ENCODE measurements at places on chromosomes 3 and 15.

DNA sequence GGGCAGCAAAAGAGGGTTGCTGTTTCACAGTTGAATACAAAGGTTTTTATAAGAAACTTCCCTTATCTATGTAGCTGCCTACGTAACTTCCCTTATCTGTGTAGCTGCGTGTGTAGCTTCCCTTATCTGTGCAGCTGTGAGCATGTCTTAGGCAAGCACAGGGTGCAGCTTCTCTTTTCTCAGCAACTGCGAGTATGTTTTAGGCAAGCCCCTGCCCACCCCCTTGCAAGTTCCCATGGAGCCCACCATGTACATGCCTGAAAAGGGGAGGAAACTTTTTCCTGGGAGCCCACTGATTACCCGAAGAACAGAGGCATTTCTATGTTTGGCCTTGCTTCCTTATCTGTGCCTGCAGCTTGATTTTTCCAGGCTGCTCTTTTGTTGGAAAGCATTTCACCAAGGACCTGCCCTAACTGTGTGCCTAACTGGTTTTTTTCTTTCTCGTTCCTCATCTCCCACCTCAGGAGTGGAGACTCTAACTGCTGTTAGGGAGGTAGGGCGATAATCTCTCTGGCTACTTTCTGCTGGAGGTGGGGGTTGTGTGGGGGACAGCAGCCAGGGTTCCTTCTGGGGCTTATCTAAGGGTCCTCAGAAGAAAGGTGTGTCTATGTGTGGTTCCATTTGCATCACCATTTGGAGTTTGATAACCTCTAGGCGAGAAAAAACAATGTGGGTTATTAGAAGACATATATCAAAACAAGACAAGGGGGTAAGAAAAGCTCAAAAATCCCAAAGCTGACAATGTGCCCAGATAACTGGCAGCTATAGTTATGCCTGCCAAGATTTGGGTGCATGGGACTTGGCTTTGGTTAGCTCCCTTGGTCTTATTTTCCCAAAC lies 26.0 kb downstream of the SORD start:
- no peak for DNase-seq

DNA sequence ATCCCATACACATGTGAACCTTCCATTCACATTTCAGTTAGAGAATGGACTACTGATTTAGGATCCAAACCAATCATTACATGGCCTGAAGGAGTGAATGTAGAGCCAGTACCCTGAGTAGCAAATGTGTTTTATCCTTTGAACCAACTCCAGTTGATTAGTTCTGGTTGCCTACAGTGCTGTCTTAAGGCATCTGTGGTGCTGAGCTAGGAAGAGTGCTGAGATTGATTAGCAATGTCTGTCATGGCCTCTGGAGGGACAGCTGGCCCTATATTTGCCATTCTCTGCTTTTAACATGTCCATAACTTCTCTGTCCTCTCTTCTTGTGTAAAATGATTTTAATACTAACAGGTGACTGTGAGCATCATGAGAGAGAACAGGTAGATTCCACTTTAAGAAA lies 11.1 kb downstream of the LRTM1 start:
- no peak for DNase-seq

- no peak for DNase-seq
Measured at GRCh38 chr3:117137065-117137464, 427.5 kb downstream of the TUSC7 start.

GRCh38 chr3:196661400-196661799 lies 21.9 kb downstream of the NRROS start:
- DNase-seq, result no peak

DNA sequence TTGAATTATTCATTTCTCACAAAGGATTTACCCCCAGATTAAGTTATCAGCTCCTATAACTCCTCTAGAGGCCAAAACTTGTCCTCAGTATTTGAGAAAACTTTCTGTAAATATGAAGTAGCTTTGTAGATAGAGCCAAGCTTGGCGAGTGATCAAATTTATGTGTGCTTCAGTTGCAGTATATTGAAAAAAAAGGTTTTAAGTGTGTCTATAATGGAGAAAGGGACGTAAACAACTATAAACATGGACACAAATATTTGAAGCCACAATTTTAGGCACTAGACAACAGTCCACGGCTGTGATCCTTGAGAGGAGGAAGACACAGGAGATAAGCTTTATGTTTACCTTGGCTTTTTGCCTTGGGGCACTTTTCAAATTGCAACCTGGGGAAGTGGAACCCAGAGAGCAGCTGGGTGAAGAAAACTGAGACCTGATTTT lies 118.7 kb downstream of the THRB start:
- no peak for DNase-seq

DNA sequence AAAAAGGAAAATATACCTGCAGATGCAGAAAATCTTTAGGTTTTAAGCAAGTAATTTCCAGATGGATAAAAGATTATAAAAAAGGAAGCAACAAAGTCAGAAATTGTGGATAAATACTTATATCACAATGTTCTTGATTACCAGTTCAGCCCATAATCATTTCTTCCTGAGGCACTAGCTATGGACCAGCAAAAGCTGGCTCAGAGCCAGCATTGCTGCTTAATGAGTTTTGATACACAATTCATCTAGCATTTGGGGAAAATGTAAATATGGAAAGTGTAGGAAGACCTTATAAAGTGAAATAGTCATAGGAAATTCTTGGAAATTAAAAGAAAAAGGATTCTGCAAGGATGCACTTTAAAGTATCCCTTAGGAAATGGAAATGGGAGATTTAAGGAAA lies 168.3 kb upstream of the GBE1 start:
- no peak for DNase-seq

- no peak for DNase-seq
Measured at GRCh38 chr15:94700211-94700610, 468.9 kb downstream of the MCTP2 start.

DNA sequence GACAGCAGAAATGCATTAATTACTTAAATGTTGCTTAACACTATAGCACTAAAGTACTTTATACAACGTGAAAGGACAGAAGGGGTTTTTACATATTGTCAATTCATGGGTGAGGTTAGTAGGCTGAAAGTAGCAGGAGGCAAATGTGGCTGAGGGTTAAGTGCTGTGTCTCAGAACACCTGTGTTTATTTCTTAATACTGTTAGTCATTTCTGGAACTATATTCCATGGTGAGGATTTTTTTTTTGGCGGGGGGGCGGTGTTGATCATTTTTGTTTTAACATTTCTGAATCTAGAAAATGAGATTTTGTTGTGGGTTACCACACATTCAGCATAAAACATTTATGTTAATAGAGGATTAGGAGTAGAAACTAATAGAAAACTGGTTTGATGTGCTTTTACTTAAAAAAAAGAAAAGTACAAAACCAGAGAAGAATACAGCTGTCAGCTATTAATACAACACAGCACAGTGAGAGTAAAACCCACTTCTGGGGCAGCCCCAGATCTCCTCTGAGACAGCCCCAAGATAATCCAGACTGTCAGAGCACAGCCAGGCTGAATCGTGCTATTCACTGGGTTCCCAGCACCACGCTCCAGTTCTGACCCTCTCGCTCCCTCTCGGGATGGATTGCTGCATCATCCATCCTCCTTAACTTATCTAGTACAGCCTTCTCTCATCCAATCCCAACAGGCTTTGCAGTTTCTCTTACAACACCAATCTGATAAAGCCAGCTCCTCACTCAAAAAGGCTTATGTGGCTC lies 307.7 kb downstream of the TUSC7 start:
- no peak for DNase-seq

- DNase-seq, result no peak
Measured at GRCh38 chr3:184466413-184466960, 86.6 kb downstream of the CHRD start.

DNA sequence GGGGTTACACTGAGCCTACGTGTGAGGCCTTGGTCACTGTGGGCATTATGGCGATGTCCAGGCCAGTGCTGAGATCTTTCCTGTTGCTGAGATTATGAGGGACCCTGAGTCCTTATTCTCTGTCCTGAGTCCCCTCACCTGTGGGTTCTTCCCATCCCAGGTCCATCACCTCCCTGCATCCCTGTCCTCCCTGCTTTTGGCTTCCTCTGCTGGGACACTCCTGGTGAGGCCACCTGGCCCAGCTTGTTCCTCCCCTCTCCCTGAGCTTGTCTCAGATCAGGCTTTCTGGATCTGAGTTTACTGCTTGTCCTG lies 36.1 kb downstream of the AMOTL2 start:
- no peak for DNase-seq

- no peak for DNase-seq
Measured at GRCh38 chr3:120892921-120893320, 15.1 kb upstream of the STXBP5L start.
